ENCODE measurements at places on chromosomes 2 and 18. TPM values are rescaled to one million over a fixed set of nuclear protein-coding genes. Genes with fewer than 3 reads are reported as not detected.

Gene SLC11A1
- 0.17 TPM for total RNA-seq

Gene SSB
- 88.9 TPM for total RNA-seq

Gene SERPINB4
- total RNA-seq = not detected

Gene DSC1
- total RNA-seq = not detected

Gene KCNF1
- 2.6 TPM for total RNA-seq

Gene PLB1
- 1.8 TPM for total RNA-seq

Gene DPP10
- total RNA-seq = not detected

Gene GREB1L
- total RNA-seq = 0.26 TPM

Gene RBKS
- total RNA-seq = 1.3 TPM

Gene CYTIP
- total RNA-seq = not detected

Gene TXNDC2
- total RNA-seq = not detected

Gene TM4SF20
- not detected for total RNA-seq

GRCh38 chr18:73446502-73446901, 578.7 kb upstream of the NETO1 start:
- DNase-seq = no peak

DNA sequence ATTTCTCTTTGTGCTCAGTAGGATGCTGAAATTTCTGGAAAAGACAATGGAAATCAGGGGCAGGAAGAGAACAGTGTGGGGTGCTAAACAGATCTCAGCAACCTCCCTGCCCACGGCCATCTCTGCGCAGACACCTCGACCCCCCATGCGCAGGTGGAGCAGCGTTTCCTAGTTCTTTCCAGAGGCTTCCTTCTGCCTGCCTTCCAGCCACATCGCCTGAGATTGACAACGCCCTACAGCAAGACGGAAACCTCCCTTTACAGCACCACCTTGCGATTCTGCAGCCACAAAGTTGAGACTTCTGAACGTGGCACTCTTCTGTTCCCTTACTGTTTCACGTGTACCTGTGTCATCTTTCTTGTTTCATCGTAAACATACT, 31.4 kb upstream of the CASP8 start:
- no peak for DNase-seq

DNA sequence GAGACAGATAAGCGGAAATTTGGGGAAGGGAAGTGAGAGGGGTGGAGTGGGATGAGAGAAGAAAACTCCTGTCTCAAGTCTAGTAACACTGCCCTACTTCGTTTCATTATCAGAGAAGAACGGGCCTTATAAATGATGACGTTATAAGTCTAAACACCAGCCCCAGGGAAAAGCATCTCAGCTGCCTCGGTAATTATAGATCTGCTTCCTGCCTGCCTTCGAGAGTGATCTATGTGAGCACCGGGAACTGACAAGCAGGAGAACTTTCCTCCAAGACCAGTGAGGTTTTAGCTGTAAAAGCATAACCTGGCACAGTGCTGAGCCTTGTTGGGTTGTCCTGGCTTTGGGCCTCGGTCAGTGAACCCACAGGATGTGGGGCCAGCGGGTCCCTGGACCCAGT, 227.9 kb upstream of the SIX2 start:
- no peak for DNase-seq

GRCh38 chr2:223057569-223057968, 5.6 kb downstream of the KCNE4 start:
- DNase-seq = no peak

DNA sequence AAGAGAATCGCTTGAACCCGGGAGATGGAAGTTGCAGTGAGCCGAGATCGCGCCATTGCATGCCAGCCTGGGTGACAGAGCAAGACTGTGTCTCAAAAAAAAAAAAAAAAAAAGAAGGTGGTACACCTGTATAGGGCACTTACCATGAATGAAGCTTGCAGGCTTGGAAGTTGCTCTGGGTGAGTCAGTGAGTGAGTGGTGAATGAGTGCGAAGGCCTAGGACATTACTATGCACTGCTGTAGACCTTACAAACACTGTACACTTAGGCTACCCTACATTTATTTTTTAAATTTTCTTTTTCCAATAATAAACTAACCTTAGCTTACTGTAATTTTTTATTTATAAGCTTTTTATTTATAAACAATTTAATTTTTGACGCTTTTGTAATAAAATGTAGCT, 78.4 kb upstream of the ATG16L1 start:
- no peak for DNase-seq

GRCh38 chr2:54588244-54588899, 132.2 kb downstream of the SPTBN1 start:
- no peak for DNase-seq

DNA sequence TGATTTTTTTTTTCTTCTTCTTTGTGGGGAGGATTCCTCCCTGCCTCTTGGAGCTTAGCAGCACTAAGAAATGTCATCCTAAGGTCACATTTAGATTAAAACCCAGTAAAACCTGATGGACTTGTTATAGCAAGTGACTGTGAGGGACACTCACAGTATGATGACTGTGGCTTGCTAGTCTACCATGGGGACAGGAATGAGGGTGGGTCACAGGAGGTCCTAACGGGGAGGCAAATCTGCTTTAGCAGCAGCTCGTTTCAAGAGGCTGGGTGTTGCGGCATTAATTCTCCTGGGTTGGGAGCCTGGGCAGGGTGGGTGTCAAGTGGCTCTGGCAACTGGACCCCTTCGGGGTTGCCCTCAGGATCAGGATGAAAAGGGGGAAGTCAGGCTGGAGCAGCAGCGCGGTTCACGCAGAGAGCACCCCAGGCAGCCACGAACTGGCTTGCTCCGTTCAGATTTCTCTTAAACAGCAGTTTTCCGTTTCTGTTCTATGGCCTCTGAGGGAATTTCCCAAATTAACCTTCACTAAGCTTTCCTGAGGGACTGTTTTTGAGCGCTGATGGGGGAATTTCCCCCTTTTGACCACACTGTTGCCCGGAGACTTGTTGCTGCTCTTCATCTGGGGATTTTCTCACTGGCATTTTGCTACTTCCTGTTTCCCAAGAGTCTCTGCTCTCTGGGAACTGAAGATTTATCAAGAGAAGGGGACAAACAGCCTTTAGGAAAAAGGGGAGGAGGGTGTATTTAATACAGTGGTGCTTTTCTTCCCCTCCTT, 59.8 kb upstream of the PELI1 start:
- peak; percentile 36 for DNase-seq

GRCh38 chr2:181678861-181679543, 1.3 kb downstream of the NEUROD1 start:
- no peak for DNase-seq

- DNase-seq = no peak
Observed at GRCh38 chr2:50694798-50695197, 337.1 kb downstream of the NRXN1 start.

GRCh38 chr2:70008290-70008689, 46.9 kb upstream of the ASPRV1 start:
- no peak for DNase-seq

DNA sequence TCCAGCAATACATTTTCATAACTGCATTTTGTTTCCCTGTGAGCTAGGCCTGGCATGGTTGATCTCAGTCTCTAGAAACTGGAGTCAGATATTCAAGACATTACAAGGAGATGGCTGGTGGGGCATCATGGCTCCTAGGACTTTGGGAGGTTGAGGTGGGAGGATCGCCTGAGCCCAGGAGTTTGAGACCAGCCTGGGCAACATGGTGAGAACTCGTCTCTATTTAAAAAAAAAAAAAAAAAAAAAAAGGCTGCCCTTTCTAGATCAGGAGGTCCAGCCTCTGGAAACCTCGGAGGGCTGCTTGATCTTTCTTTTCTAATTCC, 362 bp upstream of the VAMP8 start:
- no peak for DNase-seq

GRCh38 chr2:208627110-208627884, 220.7 kb downstream of the PTH2R start:
- no peak for DNase-seq

GRCh38 chr2:24083567-24084385, 858 bp downstream of the TP53I3 start:
- DNase-seq = peak; percentile 88

DNA sequence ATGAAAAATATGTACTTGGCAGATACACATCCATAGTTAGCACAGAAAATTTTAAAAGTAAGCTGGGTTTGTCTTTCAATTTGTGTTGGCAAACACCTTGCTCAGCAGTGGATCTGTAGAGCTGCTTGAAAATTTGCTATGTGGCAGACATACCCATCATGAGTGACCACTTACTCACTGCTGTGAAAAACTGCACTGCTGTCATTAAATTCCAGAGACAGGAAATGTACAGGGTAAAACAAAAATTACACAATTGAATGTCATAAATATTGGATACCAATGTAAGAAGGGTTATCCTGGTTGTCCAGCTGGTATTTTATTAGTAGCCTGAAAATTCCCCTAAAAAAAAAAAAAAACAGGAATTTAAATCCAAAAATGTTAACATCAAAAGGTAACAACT, 24.5 kb downstream of the NIF3L1 start:
- peak; percentile 75 for DNase-seq

DNA sequence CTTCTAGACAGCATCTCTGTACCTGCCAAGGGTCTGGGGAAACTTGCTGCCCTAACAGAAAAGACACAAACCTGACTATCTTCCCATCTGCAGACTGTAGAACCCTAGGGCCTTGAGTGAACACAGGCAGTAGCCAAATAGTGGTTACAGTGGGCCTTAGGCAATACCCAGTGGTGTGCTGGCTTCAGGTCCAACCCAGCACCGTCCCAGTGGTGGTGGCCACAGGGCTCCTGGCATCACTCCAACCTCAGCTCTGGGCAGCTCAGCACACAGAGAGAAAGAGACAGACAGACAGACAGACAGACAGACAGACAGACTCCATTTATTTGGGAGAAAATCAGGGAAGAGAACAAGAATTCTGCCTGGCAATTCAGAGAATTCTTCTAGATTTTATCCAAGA, 29.3 kb upstream of the UPP2 start:
- DNase-seq = no peak

DNA sequence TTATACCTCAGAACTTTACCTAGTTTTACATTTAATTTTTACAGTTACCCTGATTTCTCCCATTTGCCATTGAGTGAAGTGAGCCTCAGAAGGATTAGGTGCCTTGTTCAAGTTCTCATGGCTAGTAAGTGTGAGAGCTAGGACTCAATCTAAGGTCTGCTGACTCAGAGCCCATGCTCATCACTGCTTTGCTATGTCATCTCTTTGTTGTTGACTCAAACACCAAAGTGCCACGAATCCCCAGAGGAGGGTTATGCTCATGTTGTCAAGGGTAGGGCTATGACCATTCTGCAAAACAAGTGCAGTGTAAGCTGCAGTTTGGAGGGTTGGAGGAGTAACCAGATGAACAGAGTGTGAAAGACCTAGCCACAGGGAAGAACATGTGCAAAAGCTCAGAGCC, 185.4 kb upstream of the SKOR2 start:
- no peak for DNase-seq

DNA sequence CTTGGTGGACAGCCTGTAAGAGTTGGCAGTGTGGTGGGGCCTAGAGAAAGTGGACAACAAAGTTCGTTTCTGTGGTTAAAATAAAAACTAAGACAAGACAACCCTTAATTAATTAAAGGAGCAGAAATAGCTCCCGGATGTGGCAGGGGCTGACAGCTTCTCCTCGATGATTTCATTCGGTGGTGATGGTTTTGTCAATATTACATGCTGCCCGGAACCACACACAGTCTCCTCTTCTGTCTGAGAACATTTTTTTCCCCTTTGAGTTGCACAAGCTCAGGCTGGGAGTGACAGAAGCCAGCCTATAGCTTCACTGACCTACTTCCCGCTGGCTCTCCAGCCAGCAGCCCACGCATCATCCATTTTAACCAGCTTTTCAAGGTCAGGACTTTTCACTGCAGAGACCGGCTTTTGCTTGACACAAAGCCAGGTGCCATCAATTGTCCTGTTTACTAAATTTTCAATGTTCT, 378.8 kb downstream of the SLC4A3 start:
- peak; percentile 88 for DNase-seq

GRCh38 chr2:65486282-65486681, 53.9 kb upstream of the SPRED2 start:
- DNase-seq = no peak

GRCh38 chr2:60394463-60394862, 159.0 kb downstream of the BCL11A start:
- no peak for DNase-seq

GRCh38 chr2:71129114-71129901, 721 bp downstream of the MCEE start:
- peak; percentile 48 for DNase-seq

DNA sequence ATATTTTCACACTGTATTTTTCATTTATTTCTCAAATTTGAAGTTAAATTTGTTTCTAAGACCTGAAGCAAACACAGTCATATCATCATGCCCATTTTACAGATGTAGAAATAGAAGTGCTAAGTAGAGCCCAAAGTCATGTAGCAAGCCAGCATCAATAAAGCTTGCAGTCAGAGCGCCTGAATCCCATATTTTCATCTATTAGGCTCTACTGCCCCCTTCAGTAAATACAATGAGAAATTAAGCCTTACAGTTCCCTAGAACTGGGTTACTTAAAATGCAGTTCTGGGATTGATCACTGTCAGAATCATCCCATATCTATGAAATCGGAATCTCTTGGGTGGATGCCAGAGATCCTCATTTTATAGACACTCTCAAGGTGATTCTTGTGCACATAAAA, 419.9 kb downstream of the TGIF1 start:
- DNase-seq = peak; percentile 86
